ENCODE measurements at places on chromosomes 5 and 9. TPM values are rescaled to one million over a fixed set of nuclear protein-coding genes. Genes with fewer than 3 reads are reported as not detected.

DNA sequence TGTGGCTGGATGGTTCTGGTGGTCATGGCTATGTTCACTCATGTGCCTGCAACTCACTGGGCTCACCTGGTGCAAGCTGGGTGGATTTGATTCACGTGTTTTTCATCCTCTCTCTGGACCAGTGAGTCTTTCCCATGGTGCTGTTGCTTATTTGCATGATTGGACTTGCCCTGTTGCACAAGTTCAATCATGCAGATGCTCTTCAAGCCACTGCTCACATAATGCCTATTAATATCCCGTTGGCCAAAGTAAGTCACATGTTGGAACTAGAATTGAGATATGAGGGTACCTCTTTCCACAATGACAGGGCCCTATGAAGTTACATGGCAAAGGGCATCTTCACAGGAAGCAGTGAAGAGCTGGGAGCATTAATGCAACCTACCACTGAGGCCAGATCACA is 26.5 kb upstream of the MROH2B start:
- DNase-seq: no peak

CACNA1B gene
- 0.31 TPM for total RNA-seq

DMGDH gene
- 3.2 TPM for total RNA-seq

GRCh38 chr9:136378170-136379002 is 4.9 kb upstream of the CARD9 start:
- DNase-seq: no peak

RASEF gene
- 0.41 TPM for total RNA-seq

COL15A1 gene
- 7.1 TPM for total RNA-seq

ZMYND19 gene
- total RNA-seq: 34.8 TPM

All from chondrocyte (in vitro differentiated cells).